Mesenchymal stem cell (in vitro differentiated cells and primary cell): ENCODE measurements at places on chromosomes 12 and 14.
A peak's percentile ranks its signal among the peaks of the same experiment; 100 is the strongest.

GRCh38 chr12:2390133-2390532, 337.3 kb downstream of the CACNA1C start:
- no peak for DNase-seq

DNA sequence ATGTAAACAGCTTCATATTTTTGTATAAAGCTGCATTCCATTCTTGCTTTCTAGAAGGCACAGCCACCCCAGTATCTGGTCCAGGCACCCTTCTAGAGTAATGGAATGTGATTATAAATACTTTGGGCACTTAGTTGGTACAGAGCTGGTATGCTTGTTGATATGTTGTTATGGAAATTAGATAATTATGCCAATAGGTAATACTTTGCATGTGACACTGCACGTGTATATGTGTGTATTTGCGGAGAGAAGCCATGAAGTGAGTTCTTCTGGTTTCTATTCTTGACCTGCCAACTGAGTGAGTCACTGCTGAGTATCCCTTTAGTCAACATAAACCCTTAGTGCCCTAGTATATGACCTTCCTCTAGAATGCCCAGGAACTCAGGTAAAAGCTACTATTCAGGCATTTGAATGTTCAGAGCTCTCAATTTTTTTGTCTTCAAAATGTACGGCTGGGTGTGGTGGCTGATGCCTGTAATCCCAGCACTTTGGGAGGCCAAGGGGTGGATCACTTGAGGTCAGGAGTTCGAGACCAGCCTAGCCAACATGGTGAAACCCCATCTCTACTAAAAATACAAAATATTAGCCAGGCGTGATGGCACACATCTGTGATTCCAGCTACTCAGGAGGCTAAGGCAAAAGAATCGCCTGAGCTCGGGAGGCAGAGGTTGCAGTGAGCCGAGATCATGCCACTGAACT, 6.2 kb upstream of the TCP11L2 start:
- peak; percentile 85 for DNase-seq

DNA sequence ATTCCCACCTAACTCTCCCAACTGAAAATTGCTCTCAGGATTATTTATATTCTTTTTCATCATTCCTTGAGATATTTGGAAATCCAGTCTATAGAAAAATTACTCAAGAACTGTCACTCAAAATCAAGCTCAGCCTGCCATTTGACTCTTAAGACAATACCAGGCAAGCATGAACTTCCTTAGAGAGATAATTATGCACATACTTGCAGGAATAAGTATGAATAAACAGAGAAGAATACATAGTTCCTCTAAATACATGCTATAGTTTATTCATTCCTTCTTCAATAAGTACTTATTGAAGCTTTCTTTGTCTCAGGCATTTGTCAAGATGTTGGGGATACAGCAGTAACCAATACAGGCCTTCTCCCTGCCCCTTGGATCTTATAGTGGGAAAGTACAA, 154.1 kb downstream of the SRGAP1 start:
- no peak for DNase-seq

GRCh38 chr12:82461393-82461792, 103.1 kb downstream of the METTL25 start:
- no peak for DNase-seq

DNA sequence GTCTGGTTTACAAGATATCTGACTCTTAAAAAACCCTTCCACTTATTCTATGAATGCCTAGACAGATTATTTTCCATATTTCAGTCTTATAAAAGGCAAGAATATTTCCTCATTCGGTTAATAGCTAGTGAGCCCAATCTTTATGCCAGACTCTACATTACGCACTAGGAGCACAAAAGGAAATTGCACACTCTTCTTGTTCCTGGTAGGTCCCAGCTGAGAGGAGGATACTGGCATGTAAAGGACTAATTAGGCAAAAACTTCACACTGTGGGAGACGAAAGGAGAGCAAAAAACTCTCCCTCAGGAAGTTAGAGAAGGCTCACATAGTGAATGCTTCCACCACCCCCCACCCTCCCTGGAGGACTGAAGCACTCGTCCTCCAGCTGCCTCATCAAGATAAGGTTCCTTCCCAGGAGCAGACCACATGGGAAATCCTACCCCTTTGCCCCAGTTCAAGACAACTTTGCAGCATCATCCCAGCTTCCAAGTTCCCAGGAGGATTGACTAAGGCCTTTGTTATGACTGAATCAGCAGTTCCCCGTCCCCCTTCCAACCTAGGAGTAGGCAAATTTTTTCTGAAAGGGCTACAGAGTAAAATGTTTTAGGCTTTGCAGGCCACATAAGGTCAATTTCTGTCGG, 14.5 kb downstream of the CAPZA3 start:
- peak; percentile 95 for DNase-seq

- no peak for DNase-seq
Observed at GRCh38 chr14:73236157-73236556, 1.1 kb upstream of the PAPLN start.

DNA sequence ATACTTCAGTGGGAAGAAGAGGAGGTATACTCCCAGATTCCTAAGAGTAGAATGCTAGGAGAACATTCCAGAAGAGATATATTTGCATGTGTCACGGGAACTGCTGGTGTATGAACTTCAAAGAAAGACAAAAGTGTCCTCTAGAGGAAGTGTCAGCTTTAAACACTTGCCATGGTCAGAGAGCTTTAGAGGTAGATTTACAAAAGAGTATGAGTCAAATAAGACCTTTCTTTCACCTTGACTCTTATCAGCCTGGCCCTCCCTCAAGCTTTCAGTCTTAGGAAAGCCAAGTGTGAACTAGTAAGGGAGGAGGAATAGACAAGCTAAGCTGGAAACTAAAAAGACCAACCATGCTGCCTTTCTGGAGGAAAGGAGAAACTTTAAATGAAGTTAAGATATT, 34.7 kb downstream of the COX8C start:
- no peak for DNase-seq

- peak; percentile 17 for DNase-seq
Observed at GRCh38 chr14:89469210-89470198, 52.5 kb upstream of the FOXN3 start.

GRCh38 chr12:52448228-52448627, 3.7 kb downstream of the KRT6B start:
- no peak for DNase-seq

DNA sequence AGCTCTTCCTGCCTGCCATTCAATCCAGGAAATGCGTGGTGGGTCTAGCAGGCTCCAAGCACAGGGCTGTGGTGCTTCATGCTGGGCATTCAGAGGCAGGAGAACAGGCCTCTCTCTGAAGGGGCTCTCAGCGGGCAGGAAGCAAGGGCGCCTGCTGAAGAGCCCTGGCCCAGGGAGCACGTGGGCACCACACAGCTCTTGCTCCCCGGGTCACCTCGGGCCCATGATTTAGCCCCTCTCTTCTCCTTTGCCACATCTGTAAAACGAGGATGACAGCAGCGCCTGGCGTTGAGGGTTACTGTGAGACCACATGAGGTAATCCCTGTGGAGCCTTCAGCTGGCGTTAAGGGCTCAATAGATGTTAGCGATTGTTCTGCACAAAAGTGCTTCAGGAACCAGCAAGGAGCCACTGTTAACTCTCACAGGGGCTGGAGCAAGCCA, 37.6 kb upstream of the SPTLC2 start:
- no peak for DNase-seq

DNA sequence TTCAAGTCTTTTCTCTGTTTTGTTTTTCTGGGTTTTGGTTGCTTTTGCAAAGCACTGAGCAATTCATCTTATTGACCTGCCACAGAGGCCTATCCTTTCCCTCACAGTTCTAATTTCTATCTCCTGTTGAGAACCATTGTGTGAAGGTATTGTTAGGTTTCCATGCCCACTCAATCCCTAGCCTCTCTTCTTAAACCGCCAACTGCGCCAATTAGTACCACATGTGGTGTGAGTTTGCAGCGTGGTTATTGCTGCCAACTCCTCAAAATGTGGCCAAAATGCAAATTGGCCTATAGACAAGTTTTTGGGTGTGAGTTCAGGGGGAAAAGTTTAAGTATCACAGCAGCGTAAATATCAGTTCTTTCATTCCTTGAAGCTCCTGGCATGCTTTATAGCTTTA, 232.6 kb downstream of the FLRT2 start:
- no peak for DNase-seq

DNA sequence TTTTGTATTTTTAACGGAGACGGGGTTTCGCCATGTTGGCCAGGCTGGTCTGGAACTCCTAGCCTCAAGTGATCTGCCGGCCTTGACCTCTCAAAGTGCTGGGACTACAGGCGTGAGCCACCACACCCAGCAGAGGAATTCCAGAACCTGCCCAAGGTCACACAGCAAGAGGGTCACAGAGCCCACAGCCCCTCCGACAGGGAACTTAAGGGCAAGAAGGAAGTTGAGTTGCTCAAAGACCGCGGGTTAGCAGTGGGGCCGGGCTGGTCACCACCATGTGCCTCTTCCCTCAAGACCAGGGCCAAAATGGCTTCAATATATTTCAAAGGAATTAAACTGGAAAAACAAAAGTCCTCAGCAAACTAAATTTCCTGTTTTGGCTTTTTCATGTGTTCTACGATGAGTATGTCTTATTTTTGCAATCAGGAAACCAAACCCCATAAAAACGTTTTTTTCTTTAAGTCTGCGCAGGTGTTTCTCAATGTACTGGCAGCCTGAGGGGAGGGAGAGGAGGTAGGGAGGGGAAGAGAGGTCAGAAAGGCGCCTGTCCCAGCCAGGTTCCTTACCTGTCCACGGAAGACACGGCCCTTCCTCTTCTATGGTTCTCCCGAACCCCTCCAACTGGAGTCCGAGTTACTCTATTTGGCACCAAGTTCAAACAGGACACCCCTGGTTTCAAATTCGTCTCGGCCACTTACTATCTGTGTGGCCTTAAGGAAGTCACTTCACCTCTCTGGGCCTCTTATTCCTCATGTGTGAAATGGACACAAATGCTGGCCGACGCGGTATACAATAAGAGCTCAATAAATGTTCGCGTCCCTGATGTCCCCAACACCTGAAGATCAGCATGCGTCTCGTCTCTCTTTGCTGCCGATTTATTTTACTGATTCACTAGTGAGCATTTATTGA, 778 bp downstream of the SLC8B1 start:
- DNase-seq, result no peak

GRCh38 chr12:795305-795704, 42.9 kb downstream of the WNK1 start:
- no peak for DNase-seq

GRCh38 chr12:71958457-71958856, 19.8 kb downstream of the TPH2 start:
- DNase-seq, result peak; percentile 58

- DNase-seq, result peak; percentile 65
Observed at GRCh38 chr12:113190761-113191160, 5.2 kb downstream of the RITA1 start.

DNA sequence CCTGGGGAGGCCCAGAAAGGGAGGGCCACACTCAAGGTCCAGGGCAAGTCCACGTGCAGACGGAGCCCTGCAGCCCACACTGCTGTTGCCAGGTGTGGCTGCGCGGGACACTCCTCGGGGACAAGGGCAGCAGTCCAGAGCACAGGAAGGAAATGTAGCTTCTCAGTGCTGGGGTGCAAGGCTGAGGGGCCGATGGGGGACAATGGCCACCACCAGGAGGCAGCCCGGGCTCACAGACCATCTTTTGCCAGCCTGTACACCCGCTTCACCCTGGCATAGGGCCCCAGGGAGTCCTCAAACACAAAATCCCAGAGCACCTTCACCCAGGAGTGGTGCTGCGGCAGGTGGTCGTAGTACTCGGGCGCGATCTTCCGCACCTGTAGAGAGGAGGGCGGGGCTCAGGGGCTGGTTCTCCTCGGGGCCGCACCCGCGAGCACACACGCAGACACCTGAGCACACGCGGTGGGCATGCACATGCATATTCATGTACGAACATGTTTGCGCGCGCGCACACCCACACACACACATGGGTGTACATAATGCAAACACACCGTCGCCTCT, 12.8 kb downstream of the DEGS2 start:
- no peak for DNase-seq

DNA sequence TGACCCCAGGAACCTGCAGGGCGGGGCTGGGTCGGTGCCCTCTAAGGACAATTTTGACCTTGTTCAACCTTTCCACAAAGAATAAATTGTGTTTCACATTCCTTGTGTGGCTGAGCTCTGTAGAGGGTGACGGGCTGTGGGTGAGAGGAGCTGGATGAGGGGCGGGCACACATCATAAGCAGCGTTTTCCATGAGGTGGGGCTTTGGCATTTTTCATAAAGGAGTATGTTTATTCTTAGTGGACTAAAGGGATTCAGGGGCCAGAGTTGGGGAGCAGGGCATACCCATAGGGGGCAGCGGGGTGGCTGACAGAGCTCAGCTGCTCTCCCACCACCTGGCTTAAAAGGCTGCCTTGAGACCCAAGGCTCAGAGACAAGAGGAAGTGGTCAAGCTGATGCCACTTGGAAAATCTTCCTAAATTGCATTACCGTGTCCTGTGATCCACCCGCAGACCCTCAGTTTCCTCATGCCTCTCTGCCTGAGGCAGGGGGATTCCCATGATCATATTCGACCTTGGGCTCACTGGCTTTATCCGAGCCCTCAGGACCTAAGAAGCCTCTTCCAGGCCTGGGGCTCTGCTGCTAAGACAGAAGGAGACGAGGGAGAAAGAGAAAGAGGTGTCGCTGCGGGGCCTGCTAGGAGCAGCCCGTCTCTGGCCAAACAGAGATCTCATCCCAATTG, 11.4 kb downstream of the MMP14 start:
- peak; percentile 83 for DNase-seq

DNA sequence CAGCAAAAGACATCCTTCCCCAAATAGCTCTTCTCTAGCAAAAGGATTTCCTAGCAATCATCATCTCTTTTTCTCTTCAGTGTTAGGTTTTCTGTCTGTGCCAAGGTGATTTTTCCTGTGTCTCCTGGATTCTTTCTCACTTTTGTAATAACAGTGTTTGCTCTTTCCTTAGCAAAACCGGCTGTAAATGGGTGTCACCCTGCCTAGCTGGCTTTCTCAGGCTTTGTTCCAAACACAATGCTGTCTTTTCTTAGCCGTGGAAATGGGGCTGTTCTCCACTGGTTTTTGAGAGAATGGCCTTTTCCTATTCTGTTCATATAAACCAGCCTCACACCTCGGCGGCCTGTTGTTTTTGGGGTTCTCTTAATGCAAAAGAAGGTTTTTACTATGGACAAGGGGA, 21.9 kb downstream of the JDP2 start:
- DNase-seq, result no peak

DNA sequence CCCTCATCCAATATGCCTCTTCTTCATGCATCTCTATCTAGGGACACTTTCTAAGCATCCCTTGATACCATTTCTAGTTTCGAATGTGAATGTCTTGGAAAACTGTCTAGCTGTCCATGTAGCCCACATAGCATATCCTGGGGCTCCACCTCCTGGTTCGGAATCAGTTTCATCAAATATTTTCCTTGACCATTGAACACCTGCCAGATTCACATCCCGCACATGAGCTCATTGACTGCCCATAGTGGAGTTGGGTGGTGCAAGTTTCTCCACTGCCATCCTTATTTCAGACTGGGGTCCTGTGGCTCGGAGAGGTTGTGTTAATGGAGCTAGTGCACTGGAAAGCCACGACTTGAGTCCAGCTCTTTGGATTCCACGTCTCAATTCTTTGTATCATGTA, 58.6 kb upstream of the TMEM263 start:
- DNase-seq, result no peak

- DNase-seq, result no peak
Observed at GRCh38 chr12:124664395-124665111, 97.1 kb upstream of the NCOR2 start.
